KG1 (cell line): ENCODE measurements at places on chromosomes 4 and X.

GRCh38 chr4:138961129-138961528 is 54.5 kb upstream of the NOCT start:
- DNase-seq, result no peak

DNA sequence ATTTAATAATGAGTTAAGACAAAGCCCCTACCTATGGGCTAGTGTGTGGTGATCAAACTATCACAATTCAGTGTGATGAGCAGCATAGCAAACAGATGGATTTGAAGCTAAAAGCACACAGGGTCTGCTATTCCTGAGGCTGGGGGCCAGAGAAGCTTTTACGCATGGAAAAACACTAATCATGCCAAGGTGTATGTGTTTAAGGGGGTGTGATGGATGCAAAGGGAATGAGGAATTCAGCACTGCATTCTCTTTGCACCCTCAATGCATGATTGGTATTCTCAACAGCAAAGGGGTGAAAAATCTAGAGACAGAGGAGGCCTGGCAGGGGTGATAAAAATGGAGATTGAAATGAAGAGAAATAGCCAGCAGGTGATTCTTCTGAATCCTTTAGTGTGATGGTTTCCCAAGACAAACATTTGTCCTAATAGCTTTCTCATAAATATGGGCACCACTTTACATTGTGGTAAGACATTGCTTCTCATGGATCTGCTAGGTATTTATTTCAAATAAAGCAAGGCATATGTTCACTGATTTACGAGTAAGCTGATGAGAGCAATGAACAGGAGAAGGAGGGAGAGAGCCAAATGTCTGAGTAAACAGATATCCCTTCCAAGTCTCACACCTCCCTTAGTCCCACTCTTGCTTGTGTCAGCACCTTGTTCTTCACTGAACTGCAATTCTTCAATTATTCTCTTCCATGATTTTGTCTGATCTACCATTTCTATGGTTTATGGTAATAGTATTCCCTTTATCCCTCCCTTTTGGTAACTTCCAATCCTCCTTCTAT is 15.7 kb downstream of the C1QTNF7 start:
- no peak for DNase-seq

- no peak for DNase-seq
These were observed 54.2 kb downstream of the AFAP1 start for GRCh38 chr4:7885216-7886006.

DNA sequence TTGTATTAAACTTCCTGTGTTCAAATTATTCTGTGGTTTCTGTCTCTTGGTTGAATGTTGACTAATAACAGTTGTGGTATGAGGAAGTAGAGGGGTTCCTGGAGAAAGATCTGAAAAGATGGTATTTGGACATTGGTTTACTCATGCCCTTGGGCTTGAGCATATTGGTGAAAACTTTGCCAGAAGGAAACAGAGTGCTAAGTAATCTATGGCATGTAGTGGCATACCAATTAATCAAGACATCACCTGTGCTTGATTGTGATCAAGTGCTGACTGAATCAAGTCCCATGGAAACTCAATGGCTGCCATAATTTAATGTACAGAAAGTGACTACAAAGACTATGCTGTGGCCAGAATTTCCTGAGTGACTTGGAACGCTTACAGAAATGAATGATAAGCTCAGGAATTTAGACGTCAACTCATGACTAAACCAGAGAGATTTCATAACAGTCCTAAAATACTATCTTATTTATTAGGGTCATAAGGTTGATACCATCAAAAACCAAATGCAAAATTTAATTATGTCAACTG is 2062.9 kb downstream of the ARAP2 start:
- no peak for DNase-seq

- DNase-seq, result no peak
These were observed 7.0 kb upstream of the AMTN start for GRCh38 chr4:70511365-70511764.
